KBM-7 (cell line): ENCODE measurements at places on chromosomes 3 and 15.

- peak; percentile 71 for DNase-seq
Measured at GRCh38 chr3:169865176-169865767, 4.5 kb downstream of the LRRC31 start.

- no peak for DNase-seq
Measured at GRCh38 chr3:64228110-64228509, 2.8 kb upstream of the PRICKLE2 start.

- DNase-seq, result no peak
Measured at GRCh38 chr3:87575550-87575949, 299.2 kb upstream of the POU1F1 start.

DNA sequence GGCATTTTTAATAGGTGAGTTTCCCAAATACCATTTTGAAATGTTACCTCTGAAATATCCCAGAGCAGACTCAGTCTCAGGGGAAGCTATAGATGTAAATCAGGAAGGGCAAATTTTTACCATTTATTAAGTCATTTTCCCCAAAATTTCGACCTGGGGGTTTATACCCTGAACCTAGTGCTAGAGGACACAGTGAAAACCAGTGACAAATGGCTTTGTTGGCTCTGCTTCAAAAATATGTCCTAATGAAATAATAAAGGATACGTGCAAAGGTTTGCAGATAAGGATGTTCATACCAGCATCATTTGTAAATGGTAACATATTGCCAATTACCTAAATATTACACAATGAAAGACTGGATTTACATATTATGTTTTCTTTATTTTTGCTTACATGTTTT is 546.7 kb upstream of the ADAMTS9 start:
- no peak for DNase-seq

DNA sequence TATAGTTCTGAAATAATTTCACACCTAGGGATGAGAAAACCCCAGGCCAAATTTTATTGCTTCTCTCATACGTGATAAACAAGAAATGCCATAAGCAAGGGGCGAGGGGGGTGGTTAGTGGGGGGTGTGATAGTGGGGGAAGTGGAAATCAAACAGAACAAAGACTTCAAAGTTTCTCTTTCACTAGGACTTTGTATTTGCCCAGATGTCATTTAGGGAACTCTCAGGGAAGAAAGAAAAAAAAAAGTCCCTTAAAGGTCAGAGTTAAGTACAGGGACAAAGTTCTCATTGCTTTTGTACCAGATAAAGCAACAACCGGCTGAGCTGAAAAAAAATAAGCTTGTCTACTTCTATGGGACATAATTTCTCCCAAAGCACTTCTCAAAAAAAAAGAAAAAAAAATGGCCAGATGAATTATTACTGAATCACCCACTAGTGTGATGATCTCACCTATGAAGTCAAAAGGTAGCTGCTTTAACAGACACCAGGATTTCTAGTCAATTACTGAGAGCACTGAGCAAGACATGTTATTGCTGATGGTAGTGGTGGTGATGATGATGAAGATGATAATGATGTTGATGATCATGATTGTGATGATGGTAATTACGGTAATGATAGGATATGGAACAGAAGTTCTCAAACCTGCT is 56.2 kb downstream of the FHIT start:
- DNase-seq, result no peak

GRCh38 chr3:71784914-71785531 is at the start of gene PROK2:
PROK2 (minus strand) TSS chr3:71785148; CDS start chr3:71785052, 96 bp downstream.
- DNase-seq, result no peak

DNA sequence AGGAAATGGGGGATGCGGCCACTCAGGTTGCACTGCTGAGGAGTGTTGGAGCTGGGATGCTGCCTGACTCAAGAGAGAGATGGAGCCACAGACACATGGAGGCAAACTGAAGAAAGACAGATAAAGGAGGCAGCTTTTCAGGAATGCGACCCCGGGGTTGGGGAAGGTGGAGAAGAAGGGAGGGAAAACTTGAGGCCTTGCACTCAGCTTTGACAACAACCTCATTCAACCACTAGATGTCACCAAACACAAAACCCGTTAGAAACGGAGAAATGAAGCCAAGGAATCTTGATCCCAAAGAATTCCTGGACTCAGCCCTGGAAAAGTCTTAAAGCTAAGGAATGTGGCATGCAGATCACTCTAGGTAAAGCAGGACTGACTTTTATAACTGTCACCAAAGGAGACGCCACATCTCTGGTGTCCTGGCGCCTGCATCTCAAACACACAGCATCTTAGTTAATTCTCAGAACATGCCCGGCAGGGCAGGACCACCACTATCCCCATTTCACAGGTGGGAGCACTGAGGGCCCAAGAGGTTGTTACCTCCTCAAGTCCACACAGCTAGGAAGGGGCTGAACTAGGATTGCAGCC is 59.6 kb upstream of the LMCD1 start:
- peak; percentile 32 for DNase-seq

DNA sequence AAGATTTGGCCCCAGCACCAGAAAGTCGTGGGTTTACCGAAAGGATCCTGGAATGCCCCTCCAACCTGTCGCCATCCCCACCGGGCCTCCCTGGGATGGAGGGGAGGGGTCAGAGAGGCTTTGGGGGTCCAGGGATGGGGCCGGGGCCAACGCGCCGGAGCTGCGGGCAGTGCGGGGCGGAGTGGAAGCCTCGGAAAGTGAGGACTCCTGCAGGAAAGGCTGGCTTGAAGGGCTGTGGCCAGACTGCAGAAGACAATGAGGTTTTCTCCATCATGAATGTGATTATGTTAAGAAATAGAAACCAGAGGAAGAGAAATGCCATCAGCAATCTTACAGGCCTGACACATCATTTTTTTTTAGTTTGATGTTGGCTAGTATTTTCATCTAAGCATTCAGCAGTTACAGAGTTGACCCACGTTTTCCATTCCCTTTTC is 738 bp downstream of the YEATS2 start:
- DNase-seq, result no peak

DNA sequence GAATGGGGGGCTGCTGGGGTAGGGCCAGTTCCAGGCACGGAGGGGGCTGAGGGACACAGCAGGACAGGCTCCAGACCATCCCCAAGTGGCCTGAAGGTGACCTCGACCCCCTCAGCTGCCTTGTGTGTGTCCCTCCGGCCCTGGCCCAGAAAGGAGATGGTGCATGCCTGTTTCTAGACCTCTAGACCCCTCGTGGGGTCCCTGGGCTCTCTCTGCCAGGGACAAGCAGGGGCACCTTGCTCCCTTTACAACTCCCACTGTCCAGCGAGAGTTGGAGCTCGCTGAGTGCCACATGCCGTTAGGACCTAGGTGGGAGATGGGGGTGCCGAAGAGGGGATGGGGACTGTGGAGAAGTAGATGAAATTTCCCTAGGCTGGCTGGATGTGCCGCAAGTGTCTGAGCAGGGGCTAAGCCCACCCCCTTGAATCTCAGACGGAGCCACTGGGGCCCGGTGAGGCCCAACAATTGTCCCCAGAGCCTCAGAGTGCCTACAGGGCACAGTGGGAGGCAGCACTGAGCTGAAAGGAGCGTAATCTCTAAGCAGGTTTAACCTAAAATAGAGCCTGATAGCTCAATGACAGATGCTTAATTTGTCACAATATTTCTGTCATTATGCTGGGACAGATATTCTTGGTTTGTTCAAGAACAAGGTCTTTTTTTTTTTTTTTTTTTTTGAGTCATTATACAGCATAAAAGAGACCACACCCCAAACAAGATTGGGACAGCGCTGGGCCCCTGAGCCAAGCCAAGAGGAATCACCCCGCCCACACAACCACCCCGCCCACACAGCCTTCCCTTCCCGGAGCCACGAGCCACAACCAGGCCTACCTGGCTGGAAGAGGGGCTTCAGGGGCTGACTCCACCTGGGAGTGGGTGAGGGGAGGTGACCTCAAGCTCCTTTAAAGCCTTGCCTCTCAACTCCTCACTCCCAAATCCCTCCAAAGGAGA is 23.6 kb upstream of the KLF13 start:
- peak; percentile 18 for DNase-seq

GRCh38 chr15:29690765-29691475 is 131.3 kb downstream of the TJP1 start:
- DNase-seq, result no peak

- DNase-seq, result no peak
Measured at GRCh38 chr3:32586356-32586755, 15.7 kb upstream of the DYNC1LI1 start.

- no peak for DNase-seq
Measured at GRCh38 chr15:79083154-79083553, 7.4 kb downstream of the RASGRF1 start.

- DNase-seq, result no peak
Measured at GRCh38 chr3:140420621-140421357, 257.1 kb upstream of the TRIM42 start.

GRCh38 chr15:53658827-53659555 is 100.5 kb downstream of the WDR72 start:
- no peak for DNase-seq

- no peak for DNase-seq
Measured at GRCh38 chr15:52164631-52165265, 26.4 kb downstream of the GNB5 start.

- DNase-seq, result no peak
Measured at GRCh38 chr15:76239786-76240185, 71.5 kb downstream of the ETFA start.

DNA sequence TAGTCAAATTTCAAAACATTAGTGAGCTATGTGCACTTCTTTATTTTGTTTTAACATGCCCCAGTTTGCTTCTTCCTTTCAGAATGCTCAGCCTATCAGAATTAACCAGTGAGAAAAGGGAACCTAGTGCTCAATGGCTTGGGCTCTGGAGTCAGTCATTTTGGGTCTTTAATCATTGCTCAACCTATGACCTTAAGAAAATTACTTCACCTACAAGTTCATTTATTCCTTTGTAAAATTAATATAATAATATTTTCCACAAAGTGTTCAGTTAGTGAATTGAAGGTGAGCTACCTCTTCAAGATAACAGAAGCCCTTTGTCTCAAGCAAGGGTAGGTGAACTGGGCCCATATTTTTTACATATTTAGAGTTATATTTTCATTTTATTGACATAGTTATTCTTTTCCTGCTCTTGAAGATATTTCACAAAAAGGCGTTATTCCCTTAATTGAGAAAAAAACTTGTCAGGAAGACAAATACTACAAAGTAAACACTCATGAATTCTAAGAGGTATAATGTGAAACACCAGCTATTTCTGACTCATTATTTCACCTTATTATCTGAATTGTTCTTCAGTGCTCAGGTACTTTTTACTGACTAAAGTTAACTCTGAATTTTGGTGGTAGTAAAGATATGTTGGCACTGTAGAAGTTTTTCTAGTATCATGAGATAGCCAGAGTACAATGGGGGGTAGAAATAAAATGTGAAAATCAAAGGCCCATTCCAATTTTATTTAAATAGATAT is 415.5 kb downstream of the NAALADL2 start:
- DNase-seq, result no peak

DNA sequence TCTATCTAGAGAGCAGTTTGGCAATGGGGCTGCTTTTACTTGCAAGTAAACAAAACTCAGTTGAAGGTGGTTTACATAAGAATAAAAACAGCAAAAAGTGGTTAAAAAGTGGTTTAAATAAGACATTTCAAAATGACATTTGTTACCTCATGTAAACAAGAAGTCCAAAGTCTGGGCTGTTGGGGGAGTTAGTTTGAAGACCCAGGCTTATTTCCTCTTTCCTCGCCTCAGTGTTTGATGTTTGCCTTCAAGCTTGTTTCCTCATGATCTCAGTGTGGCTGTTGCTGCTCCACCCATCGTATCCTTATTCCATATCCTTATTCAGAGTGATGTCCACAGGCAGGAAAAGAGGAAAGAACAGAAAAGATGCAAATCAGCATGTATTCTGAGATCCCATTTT is 15.2 kb downstream of the CGNL1 start:
- DNase-seq, result no peak
